Hindlimb muscle (tissue), 1 donor: ENCODE measurements at places on chromosomes 2 and 18.

DNA sequence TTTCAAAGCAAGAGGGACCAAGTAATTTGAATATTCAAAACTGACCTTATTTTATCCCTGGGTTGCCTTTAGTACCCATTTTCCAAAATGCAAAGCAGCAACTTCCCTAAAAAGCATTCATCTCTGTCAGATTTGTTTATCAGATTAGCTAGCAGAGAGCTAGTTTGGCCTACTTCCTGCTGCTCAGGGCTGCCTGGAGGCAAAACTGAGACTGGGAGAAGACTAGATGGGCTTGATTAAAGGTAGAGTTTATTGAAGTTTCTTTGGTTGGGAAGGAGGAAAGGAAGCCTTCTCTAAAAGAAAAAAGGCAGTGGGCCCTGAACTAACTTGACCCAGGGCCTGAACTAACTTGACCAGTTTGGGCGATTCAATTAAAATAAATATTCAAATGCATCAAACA is 426.1 kb upstream of the FAM98A start:
- no peak for DNase-seq

DNA sequence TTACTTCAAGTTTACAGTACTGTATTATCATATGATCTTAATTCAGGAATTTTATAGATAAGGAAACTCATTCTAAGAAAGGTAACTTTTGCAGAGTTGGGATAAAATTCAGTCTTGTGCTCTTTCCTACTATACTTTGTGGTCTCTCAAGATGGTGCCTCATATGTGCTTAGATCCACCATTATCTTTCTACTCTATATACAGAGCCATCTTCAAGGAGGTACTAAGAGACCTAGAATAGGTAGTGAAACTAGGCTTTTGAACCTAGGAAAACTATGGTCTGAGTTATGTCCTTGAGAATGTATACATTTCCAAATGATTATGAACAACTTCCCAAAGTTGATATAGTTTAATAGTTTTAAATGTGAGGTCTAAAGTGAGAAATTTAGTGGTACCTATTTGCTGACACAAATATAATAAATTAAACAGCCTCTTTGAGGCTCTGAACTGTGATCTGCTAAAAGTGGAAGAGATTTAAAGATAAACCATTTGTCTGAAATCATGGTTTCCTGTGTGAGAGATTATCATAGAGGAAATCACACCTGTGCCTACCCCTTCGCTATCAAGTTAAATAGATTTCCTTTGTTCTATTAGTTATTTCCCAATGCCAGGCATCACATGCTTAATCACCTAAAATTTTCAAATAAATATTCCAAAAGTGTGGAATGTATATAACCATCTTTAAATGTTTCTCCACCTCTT is 27.2 kb downstream of the ACAA2 start:
- DNase-seq, result no peak

DNA sequence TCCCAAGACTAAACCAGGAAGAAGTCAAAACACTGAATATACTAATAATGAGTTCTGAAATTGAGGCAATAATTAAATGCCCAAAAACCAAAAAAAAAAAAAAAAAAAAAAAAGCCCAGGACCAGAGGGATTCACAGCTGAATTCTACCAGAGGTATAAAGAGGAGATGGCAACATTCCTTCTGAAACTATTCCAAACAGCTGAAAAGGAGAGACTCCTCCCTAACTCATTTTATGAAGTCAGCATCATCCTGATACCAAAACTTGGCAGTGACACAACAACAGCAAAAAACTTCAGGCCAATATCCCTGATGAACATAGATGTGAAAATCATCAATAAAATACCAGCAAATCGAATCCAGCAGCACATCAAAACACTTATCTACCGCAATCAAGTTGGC is 108.5 kb upstream of the COL3A1 start:
- DNase-seq, result no peak

- DNase-seq, result no peak
These were observed 2.8 kb downstream of the KCNG2 start for GRCh38 chr18:79800371-79801180.

DNA sequence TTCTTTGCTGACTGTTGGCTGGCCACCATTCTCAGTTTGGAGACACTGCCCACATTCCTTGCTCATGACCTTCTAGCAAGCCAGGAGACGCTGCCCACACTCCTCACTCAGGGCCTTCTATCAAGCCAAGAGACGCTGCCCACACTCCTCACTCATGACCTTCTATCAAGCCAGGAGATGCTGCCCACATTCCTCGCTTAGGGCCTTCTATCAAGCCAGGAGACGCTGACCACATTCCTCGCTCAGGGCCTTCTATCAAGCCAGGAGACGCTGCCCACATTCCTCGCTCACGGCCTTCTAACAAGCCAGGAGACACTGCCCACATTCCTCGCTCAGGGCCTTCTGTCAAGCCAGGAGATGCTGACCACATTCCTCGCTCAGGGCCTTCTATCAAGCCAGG is 131.3 kb upstream of the CBLN2 start:
- DNase-seq, result no peak

DNA sequence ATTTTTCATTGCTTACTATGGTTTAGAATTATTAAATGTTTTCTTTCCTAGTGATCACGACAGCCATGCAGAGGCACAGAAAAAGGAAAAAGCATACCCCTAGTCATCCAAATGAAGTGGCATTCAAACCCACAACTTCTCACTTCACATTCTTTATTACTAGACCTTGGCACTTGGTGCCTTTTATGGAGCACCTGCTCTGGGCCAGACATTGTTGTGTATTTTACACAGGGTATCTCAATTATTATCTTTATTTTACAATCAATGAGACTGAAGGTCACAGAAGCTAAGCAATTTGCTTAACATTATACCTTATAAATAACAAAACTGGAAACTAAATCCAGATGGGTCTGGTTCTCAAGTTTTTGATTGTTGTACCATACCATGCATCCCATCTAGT is 235.3 kb downstream of the LRATD1 start:
- DNase-seq, result no peak

GRCh38 chr2:18078216-18078615 is 199.7 kb downstream of the KCNS3 start:
- no peak for DNase-seq

DNA sequence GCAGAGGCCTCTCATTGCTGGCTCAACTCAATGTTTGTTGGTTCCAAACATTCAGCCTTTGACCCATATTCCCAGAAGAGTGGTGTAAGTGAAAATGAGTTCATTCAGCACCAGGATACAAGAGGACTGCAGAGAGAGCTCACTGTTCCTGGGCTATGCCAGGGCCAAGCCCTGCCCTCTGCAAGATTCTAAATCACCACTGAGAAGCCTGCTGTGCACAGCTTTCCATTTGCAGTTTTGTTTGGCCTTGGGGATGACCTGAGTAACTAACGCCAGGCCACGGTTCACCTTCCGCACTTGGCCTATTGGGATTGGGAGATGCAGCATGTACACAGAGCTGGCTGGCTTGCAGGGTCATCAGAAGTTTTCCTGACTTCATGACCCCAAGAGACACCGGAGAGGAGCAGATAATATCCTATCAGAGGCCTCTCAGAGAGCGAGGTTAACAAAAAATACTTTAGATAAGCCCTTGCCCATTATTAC is 12.6 kb downstream of the GKN1 start:
- DNase-seq, result no peak

GRCh38 chr2:152176113-152176714 is 651 bp upstream of the STAM2 start:
- DNase-seq, result peak; percentile 11

DNA sequence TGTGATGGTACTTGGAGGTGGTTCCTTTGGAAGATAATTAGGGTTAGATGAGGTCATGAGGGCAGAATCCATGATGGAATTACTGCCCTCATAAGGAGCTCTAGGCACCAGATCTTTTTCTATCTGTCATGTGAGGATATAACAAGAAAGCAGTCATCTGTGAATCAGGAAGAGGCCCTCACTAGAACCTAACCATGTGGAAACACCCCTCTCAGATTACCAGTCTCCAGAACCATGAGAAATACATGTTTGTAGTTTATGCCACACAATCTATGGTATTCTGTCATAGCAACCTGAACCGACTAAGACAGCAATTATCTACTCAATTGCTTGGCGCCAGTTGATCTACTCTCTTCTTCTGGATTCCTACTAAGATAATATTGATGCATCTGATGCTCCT is 2.4 kb upstream of the SERPINB10 start:
- no peak for DNase-seq

- DNase-seq, result no peak
These were observed 148.3 kb downstream of the LAMA3 start for GRCh38 chr18:23837591-23837990.

DNA sequence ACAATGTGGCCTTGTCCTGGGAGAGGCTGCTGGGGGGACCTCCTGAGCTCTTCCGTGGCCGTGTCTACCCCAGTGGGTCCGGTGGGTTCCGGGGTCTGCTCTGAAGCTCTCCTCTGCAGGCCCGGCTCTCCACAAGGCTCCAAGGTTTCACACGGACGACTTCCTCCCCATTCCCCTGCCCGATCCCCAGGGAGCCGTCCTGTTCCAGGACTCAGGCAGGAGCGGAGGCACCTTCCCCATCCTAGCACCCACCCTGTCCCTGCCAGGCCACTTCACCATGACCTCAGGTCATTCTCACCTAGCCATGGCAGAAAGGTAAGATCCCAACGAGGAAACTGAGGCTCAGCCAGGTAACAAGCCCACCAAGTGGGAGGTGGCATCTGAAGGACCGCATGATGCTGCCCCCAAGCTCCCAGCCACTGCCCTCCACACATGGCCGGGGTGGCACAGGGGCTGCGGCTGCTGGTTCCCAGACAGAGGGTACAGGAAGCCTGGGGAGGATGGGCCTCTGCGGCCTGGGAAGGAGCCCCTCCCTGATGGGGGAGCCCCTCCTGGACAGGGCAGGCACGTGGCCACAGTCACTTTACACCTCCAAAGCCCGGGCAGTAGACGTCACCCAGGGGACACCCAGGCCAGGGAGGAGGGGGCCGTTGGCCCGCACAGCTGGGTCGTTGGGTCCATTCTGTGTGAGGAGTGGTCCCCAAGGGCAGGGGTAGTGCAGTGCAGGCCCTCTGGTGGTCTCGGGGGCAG is 274.0 kb downstream of the NDUFA10 start:
- DNase-seq, result no peak
